Amniotic epithelial cell (primary cell): ENCODE measurements at places on chromosomes 3 and 15.
A peak's percentile ranks its signal among the peaks of the same experiment; 100 is the strongest.

- peak; percentile 13 for DNase-seq
Observed at GRCh38 chr3:24650839-24651238, 156.2 kb upstream of the THRB start.

DNA sequence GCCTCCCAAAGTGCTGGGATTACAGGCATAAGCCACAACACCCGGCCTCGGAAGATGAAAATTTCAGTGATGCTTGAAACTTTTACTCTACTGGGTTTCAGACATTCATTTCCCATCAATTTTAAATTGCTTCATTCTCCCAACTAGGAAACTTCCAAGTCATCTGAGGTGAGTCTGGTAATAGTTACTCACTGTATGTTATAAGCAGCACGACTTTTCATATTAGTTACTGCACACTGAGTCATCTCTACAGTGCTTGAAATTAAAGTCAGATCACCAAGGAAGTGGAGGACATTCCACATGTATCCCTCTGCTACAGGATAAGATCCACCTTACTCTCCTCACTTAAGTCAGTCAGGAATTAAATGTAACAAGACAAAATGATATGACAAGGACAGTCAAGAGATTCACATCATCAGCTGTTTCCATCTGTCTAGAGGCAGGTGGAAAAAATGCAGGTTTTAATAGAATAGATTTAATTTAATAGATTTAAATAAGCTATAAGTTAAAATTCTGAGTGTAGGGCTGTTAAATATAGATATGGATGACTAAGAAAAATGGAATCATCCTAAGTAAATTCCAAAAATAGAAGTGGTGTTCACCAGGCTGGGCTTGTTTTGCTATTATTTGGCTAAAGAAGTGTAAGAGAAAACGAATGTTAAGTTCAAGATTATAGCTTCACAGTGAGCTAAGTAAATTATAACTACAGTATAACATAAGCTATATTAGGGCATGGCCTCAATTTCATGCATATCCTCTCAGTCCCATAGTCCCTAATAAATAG is 104.4 kb downstream of the TMCO5A start:
- DNase-seq: peak; percentile 83

- no peak for DNase-seq
Observed at GRCh38 chr3:153320585-153321128, 158.6 kb downstream of the RAP2B start.

GRCh38 chr15:27235681-27236080 is 264.7 kb downstream of the GABRG3 start:
- no peak for DNase-seq

DNA sequence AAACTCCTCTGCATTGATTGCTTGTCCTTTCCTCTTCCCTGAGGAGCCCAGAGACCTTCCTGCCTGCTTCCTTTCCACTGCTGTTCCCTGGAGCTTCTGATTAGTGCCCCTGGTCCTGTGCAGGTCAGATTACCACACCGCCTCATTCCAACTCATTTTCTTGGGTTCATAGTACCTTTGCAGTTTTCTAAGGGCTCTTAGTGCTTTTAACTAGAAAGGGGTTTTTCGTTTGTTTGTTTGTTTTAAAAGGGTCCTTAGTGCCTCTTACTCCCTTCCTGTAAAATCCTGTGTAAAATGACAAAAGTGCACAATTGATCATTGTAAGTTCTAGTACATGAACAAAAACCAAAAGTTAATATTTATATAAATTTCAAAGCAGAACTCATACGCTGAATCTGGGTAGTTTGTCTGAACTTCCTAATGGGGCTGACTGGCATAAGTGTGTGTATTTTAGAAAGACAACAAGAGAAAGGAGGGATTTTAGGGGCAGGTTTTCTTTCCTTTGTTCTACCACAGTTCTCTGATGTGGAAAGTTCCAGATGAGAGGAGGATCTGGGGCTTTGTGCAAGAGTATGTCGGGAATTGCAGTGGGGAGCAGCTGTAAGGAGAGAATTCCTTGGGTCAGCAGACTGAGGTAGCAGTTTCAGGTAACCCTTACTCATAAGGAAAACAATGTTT is 30.6 kb downstream of the SNRK start:
- DNase-seq: no peak

GRCh38 chr3:80526153-80526552 is 758.4 kb upstream of the ROBO1 start:
- no peak for DNase-seq

DNA sequence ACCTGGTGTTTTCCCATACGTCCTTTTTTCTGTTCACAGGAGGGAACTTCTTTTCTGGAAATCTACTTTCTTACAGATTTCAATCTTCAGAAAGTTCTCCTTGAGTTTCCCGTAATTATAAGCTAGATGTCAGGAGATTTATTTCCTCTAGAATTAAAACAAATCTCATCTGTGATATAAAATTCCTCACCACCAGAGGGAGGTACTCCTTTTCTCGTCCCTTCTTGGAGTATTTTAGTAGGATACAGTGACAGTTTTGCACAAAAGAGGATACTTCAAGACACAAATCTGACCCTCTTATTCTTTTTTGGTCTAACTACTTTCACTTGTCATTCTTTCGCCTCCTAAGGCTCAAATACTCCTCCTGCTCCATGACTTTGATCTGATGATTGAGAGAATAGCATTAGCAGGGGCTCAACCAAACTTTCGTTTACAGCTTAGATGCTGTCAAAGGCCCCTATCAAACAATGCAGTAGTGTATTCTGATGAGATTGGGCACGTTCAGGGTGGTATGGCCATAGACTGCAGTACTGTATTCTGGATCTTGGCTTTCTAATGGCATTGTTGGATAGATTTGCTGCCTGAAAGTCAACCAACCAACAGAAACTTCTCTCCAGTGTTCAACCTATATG is 38.0 kb downstream of the TMEM41A start:
- DNase-seq: peak; percentile 23

- no peak for DNase-seq
Observed at GRCh38 chr3:143843587-143843986, 4.7 kb downstream of the SLC9A9 start.

DNA sequence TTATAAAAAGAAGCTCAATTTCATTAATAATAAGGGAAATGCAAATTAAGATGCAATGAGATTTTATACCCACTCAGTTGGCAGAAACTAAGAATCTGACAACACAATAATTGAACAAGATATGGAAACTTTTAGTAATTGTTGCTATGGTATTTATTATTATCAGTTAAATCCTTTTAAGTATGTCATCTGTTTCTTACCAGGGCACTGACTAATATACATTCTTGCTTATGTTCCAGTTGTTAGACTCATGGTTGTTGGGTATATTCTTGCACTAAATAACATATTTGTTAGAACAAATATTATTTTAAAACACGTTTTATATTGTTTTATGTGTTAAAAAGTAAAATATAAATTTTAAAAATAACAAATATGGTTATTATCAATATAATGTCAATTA is 690.3 kb downstream of the MECOM start:
- DNase-seq: no peak

- DNase-seq: no peak
Observed at GRCh38 chr3:147618691-147619090, 209.5 kb downstream of the ZIC1 start.

- DNase-seq: no peak
Observed at GRCh38 chr3:127800508-127800907, 21.8 kb downstream of the MGLL start.

DNA sequence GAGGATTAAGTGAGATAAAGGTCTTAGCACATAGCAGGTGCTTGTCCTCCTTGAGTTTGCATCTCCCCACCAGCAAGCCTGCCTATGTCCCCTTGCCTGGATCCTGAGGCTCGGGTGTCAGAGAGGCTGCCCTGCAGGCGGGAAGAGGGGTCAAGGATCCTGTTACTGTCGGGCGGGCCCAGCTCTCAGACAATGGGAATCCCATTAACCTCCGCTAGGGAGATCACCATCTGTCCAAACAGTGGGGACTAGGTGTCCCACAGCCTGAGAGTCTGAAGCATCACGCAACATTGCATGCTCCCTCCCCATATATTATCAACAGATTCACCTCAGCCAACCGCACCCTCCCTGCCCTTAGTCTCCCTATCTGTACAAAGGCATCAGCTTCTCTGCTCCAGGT is 151.4 kb downstream of the FBLN2 start:
- DNase-seq: no peak

GRCh38 chr3:66588340-66588847 is 87.6 kb upstream of the LRIG1 start:
- peak; percentile 73 for DNase-seq
